ENCODE measurements at places on chromosomes 3 and 15.

- peak; percentile 23 for DNase-seq
Measured at GRCh38 chr3:194801461-194802432, 116.1 kb downstream of the FAM43A start.

- DNase-seq: no peak
Measured at GRCh38 chr3:51243924-51244323, 141.2 kb upstream of the MANF start.

DNA sequence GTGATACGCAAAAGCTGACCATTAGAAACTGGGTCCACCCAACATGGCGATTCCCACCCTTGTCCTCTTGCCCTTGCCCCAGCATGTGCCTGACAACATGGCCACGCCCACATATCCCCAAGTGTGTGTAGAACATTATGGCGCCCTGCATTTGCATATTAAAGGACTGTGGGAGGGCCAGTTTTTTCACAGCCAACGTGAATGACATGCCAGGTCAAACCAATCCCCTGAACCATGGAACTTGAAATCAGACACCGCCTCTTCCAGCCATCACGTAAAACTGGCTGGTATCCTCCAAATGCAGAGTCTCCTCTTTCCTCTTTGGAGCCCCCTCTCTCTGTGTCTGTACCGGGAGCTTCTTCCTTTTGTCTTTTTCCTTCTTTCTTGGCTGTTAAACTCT is 156.7 kb upstream of the EPHA6 start:
- DNase-seq: no peak

DNA sequence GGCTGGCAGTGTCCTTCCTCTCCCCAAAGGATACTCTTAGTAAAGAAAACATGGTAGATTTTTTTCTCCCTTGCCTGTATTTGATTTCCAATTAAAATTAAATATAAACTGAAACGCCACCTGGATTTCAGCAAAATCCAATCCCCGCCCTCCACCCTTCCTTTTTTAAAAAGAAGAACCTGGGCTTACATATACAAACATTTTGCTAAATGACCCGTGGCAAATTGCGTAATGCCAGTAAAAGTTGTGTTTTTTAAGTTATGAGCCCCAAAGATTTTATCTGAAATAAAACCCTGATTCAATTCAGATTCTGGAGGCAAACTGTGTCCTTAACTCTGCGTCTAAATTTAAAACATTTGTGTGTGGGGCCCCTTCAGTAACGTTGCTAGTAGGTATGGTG is 403.0 kb downstream of the FOXP1 start:
- no peak for DNase-seq

- no peak for DNase-seq
Measured at GRCh38 chr3:128372707-128373533, 93.8 kb downstream of the DNAJB8 start.

- DNase-seq: no peak
Measured at GRCh38 chr15:81473177-81473576, 99.2 kb upstream of the TMC3 start.

- DNase-seq: no peak
Measured at GRCh38 chr15:87707566-87708130, 548.9 kb downstream of the NTRK3 start.

- DNase-seq: no peak
Measured at GRCh38 chr3:192879346-192880031, 38.2 kb downstream of the MB21D2 start.

DNA sequence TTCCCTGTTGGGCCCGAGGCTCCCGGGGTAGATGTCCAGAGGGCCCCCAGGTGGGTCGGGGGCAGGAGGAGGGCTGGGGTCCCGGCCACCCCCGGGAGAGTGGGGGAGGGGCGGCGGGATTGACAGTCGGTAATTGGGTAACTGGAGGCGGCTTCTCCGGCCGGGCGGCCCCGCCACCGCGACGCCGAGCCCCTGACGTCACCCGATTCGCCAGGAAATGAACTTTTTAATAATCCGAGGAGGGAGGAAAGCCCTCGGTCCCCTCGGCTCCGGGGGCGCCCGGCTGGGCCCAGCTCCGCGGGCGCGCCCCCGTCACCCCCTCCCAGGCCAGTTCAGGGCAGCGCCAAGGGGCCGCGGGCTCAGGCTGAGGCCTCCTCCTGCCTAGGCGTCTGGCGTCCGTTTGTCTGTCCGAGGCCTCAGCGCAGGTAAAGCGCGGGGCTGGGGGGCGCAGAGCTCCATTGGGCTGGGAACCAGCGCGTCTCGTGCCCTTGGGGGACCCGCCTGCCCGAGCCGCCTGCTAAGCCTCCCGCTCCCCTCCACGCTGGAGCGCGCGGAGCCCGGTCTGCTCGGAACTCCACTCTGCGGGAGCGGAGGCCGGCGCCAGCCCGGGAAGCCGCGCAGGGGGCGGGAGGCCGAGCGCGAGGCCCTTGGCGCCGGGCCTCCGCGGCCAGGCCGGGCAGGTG is 3.9 kb downstream of the GATA2 start:
- DNase-seq: peak; percentile 63

GRCh38 chr3:48963591-48963990 is 26.4 kb upstream of the P4HTM start:
- DNase-seq: no peak

DNA sequence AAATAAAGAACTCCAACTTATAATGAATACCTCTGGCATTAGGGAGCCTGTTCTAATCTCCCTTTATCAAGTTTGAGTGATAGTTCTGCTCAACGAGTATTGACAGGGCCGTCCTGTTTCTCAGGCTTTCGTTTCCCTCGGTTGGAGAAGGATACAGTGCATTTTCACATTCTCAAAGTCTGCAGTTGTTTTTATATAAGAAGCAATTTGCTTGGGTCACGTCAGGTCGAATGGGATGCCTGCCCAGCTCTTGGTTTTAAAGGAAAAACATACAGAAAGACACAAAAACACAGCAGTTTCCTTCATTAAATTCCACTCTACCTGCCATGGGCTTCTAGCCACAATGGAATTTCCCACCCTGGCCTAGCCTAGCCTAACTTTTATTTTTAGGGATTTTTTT is 366.3 kb downstream of the TIGIT start:
- DNase-seq: no peak

DNA sequence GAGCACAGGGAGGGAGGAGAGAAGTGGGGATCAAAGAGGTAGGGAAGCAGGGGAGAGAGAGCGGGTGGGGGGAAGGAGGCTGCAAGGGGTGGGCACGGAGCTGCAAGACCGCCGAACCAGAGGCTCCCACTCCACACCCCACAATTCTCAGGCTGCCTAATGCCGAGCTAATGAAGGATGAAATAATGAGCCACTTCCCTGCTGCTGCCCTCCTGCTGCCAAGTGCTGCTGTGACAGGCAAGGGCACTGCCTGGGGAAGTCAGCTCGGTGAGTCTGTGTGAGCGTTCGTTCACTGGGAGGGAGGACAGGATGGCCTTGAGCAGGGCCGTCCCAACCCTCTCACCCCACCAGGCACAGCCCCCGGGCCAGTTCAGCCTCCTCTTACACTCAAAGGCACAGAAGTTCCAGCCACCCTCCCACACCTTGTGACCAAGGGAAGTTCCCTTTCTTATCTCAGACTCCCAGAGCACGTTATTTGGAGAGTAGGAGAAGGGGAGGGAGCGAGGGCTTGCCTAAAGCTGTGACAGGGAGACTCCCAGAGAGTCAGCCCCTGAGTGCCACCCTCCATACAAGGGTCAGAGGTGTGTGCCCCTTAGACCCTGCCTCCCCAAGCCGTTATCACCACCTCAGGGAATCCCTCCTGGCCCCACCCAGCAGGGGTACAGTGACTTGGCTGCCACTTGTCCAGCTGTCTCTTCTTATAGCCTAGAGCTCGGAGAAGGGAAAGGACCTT is 12.4 kb downstream of the GLYCTK start:
- peak; percentile 52 for DNase-seq

GRCh38 chr3:17579289-17580031 is 163.0 kb downstream of the TBC1D5 start:
- DNase-seq: no peak

- DNase-seq: no peak
Measured at GRCh38 chr3:13006216-13006990, 66.8 kb downstream of the IQSEC1 start.

DNA sequence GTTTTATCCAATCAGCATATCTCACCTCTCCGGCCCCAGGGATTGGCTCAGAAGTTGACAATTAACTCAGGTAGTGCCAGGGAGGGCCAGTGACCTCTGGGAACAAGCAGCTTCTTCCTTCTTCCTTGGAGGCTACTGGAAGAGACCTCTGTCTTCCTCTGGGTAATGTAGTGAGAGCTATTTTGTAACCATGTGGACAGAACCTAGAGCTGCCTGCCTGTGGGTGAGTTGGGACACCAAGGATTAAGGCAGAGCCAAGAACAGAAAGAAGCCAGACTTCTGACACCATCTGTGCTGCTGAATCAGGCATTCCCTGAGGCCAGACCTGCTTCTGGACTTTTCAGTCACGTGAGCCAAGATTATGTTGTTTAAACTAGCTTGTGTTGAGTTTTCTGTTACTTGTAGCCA is 5.9 kb upstream of the NDUFAF1 start:
- DNase-seq: no peak

DNA sequence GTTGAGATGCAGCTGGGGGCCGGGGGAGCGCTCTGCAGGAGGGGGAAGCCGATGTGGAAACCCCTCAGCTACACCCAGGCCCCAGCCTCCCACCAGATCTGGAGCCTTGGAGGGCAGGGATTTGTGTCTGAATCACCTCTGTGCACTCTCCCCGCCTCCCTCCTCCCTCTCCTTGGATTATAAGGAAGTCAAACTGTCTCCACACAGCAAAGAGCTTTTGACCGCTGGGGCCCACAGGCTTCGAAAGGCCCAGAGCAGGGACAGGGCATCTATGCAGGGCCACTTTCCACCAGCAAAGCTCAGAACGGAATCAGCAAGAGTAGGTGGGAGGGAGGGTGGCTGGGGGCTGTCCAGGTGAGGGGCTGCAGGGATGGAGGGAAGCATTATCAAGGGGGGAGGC is 68.9 kb downstream of the IQSEC1 start:
- DNase-seq: no peak

DNA sequence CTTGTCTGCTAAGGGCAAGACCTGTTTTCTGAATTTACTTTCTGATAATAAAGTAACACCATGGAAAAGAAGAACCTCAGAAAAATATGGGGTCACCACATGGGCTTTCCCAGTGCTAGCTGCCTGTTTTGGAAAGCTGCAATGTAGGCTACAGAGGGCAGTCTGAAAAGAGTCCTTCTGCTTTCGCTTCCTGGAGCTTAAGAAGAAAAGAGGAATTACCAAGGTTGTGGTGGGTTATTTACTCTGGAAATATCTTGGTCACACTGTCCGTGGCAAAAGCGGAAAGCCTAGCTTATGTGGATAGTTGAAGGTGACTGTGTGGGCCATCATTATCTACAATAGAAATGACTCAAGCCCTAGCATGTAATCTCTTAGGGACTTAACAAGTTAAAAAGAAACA is 31.7 kb upstream of the IP6K2 start:
- no peak for DNase-seq

- DNase-seq: no peak
Measured at GRCh38 chr3:146380046-146380445, 89.3 kb downstream of the PLSCR2 start.

DNA sequence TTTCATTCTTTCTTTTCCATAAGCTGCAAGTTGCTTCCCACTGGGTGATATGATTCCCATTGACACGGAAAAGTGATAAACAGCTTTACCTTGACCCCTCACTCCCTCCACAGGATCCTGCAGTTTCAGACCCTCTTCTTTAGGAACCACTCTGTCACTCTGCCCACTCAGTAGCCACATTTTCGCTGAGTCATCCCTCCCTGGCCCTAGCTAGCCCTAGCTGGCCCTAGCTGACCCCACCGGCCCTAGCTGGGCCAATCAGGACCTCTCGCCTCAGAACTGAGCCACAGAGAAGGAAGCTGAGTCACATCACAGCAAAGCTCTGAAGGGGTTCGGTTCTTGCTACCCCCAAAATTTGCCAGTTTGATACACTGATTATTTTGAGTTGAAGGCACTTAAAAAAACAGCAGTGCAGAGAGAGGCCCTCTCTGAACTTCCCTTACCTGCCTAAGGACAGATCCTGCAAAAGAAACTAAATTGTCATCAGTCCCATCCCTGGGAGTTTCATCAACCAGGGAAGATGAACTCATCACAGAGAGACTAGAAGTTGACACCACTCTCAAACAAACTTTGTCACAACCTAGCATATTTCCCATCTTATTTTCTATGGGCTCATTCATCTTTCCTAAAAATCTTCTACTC is 233.5 kb upstream of the PROK2 start:
- peak; percentile 50 for DNase-seq

DNA sequence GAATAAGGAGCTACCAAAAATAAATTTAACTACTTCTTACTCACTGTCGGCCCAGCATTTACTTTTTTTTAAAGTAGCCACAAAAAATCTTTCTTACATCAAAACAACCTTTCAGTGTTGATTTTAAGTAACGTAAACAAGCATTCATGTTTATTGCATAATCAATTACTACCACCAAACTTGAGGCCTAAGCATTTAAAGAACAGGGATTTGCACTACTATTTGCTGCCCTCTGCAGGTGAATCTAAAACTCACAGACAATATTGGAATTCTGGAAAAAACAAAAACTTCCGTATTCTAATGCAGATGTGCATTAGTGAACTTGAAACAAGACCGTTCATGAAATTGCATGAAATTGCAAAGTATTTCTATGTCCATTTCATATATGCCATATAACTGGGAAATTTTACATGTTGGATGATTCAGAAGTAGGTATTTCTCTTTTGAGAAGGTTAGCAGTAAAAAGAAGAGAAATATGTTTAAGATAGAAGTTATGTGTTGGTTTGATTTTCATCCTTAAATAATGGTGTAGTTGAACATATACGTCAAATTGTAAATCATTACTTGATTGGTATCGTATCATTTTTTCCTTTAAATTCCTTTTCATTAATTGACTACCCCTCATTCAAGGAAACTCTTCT is 55.6 kb downstream of the CGGBP1 start:
- DNase-seq: peak; percentile 13
